Gastroesophageal sphincter (tissue), 4 donors: ENCODE measurements at places on chromosomes 1 and 21. TPM values are rescaled to one million over a fixed set of nuclear protein-coding genes. Genes with fewer than 3 reads are reported as not detected.

CD1B gene
- not detected for total RNA-seq

F13B gene
- total RNA-seq, result not detected

NLRP3 gene
- 0.66 TPM for total RNA-seq

ICOSLG gene
- 1.2 TPM for total RNA-seq

CLDN8 gene
- total RNA-seq, result not detected

VAMP3 gene
- 109 TPM for total RNA-seq

- no peak for ATAC-seq
Observed at GRCh38 chr1:110548381-110548780, 29.4 kb upstream of the KCNA10 start.

DNA sequence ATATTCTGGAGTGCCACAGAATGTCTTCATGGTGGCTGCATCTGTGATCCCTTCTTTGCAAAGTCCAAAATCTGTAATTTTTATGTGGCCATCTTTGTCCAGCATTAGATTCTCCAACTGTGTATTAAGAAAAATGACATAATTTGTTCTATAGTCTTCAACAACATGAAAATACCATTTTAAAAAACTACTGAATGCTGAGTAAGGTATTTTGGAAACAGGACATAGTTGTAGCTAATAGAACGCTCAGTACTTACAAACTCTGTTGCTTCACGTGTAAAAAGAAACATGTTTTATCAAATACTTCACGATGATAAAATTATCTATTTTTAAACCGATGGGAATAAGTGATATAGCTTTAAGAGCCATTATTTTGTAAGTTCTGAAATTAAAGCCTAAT, 286.3 kb downstream of the AKT3 start:
- no peak for ATAC-seq

GRCh38 chr1:157652859-157653493, 47.6 kb downstream of the FCRL3 start:
- ATAC-seq, result no peak

DNA sequence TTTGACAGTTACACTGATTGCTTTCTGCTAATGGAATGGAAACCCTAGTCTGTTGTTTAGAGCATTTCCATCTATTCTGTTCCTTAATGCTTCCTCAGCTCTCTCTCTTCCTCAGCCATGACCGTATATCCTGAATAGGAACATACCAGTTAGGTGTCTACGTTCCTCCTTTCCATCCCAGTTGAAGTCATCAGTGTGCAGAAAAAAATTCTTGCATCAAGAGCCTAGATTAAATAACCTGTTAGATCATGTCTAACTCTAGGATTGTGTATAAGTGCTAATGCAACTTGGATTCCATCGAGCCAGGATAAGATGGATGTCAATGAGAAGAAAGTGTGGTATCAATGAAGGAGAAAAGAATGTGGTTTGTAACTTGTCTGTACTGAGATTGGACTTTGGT, 18.7 kb downstream of the UBAP2L start:
- no peak for ATAC-seq

DNA sequence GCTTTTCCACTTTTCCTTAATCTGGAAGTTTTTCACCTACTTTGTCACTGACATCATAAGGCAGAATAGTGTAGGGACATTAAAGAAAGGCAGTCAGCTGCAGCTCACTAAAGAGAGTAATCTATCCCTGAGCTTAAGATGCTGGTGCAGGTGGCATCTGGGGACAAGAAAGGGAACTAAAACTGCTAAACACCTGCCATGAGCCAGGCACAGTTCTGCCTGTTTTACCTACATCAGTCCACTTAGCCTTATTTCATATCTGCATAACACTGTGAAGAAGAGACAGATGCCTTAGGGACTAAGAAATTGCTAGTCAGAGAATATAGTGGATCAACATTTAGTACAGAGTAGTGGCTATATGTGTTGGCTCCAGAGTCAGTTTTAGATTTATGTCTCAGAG, 88.1 kb downstream of the GPATCH2 start:
- ATAC-seq, result no peak

DNA sequence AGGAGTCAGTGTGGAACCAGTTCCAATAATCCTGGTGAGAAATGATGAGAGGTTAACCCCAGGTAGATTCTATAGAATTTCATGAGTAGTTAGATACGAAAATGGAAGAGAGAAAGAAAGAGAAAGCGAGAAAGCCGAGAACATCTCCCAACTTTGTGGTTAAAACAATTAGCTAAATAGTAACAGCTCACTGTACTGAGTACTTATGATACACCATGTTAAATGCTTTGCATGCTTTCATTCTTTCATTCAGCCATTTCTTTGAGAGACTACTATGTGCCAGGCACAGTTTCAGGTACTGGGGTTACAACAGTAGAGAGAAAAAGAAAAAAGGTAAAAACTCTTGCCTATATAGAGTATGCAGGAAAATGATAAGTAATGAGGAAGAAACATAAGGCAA, 109.7 kb upstream of the SYT6 start:
- ATAC-seq, result no peak

- ATAC-seq, result no peak
Observed at GRCh38 chr1:34867415-34867814, 7.9 kb upstream of the SMIM12 start.

DNA sequence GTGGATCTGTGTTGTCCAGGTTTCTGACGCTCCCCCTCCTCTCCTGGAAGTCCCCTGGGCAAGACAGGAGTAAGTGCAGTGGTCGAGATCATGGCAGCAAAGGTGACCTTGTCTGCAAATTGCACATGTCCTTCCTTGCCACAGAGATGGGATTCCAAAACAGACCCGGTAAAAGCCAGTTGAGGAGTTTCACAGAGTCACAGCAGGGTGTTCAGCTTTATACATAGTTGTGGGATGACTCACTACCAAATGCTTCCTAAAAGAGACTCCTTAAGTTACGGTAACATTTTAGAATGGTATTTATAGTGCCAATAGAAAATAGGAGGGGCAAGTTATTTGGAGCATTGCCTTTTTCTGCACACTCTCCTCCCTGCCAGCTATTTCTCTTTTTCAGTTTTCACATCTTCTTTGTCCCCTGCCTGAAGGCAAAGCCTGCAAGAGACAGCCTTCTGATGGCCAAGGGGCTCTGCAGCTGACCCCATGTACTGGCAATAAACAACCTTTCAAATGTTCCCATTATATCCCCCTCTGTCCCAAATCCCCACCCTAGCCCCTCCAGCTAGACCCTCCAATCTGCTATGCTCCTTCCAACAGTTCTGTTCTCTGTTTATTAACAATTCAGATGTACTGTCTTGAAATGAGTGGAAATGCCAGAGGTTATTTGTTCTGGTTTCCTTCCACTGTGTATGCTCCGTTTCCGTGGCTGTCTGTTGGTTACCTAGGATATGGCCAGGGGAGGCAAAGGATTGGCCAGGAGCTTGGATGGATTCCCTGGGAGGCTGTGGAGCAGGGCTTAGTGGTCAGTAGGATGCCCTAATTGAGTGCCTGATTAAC, 115.0 kb downstream of the TGFB2 start:
- peak; percentile 88 for ATAC-seq

DNA sequence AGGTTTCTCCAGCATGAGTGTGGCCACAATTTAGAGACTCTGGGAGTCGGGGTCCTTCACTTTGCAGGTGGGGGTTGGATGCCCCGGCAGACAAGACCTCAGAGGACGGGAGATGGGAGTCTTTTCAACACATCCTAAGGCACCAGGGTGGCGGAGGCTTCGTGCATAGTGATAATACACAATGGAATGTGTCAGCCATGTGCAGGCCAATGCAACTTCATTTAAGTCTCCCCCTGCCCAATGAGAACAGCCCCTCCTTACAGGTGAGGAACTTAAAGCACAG, 75.9 kb upstream of the IFFO2 start:
- no peak for ATAC-seq

DNA sequence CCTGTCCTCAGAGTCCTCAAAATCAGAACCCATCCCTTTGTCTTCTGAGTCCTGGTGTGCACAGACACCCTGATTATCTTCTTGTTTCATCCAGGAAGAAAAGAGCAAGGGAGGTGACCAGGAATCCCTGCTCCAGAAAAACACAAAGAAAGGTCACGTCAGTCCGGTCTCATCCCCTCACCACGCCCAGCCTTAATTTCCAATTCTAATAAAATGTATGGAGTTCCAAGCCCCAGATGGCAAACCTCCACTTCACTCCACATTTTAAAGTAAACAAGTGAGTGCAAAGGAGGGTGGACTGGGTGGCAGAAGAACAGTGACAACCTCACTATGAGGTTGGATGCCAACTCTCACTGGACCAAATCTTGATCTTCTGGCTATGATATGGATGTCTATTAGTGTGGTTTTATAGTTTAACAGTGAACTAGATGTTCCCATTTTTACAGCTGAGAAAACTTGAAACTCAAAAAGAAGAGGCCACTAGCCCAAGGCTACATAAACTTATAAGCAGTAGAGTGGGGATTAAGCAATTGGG, 22.0 kb downstream of the ZNF697 start:
- no peak for ATAC-seq

DNA sequence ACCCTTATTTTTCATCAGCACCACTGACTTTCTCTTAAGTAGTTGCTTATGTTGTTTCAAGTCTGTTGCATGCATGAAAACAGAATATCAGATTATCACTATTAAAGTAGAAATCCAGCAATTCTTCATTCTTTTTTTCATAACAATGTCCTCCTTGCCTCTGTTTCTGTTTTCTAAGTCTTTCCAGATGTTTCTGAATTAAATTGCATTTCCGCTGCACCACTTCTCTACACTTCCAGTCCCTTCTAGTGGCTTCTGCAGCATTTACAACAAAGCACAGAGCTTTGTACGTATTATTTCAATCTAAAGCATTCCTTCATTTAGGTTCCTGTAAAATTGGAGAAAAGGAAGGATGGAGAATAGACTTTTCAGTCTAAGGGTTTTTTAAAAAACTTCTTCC, 42.4 kb downstream of the PATJ start:
- no peak for ATAC-seq
